ENCODE measurements at places on chromosomes 4 and X.

- DNase-seq, result no peak
Observed at GRCh38 chr4:3391422-3391821, 50.3 kb upstream of the HGFAC start.

- no peak for DNase-seq
Observed at GRCh38 chrX:136015016-136015415, 29.8 kb downstream of the SLC9A6 start.

DNA sequence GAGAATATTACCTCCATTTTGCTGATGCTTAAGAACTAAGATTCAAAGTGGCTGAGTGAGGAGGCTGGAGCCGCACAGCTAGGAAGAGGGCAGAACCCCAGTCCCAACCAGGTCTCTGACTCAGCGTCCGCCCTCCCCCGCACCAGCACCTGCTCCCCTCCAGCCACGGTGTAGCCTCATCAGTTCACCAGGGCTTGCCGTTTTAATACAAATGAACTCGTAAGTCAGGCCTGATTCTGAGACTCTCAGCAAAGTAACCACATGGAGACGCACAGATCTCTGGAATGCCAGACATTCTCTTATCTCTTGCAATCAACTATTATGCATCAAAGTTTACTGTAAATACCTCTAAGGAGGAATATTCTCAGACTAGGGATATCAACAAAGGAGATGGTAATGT lies 52.4 kb downstream of the ENPP6 start:
- no peak for DNase-seq

GRCh38 chr4:2290974-2291704 lies 29.2 kb upstream of the MXD4 start:
- no peak for DNase-seq

GRCh38 chr4:109315818-109316217 lies 13.4 kb upstream of the COL25A1 start:
- no peak for DNase-seq

DNA sequence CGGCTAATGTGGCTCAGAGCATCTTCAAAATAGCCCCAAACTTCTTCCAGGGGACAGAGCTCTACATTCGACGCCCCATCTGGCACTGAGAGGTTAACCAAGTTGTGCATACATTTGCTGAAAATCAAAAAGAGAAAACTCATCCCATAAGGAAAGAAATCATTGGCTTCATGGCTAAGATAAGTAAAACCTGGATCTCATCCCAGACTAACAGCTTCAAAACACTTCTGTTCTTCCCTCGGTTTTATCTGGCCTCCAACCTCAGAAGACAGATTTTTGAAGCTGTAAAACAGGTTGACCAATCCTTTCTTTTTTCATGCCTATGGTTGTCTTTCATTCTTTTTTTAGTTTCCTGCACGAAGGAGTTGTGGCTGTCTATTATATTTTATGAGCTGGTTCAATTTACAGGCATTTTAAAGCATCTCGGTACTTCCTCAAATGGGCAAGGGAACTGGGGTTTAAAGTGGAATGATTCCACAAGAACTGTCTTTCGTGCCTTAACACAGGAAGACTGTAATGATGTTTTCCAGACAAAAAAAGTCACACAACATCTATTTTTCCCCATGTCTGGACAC lies 107.6 kb downstream of the DLG3 start:
- DNase-seq, result no peak

- DNase-seq, result no peak
Observed at GRCh38 chrX:119482041-119482440, 13.8 kb downstream of the SLC25A5 start.

DNA sequence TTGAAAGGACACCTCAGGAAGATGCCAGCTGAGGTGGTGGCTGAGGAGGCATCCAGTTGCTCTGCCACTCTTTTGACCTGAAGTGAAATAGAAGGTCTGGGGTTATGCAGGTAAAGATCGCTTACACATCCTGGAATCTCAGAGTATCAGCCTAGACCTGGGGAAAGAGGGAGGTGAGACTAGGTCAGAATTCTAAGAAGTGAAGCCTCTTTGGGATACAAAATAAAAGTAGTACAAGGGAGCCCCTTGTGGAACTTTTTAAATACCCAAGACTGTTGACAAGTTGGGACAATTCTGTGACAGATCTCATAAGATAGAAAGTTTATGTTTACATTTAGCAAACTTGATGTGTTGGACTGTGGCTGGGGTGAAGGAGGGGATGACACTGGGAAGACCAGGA lies 263.1 kb downstream of the SPRY1 start:
- DNase-seq, result no peak

- no peak for DNase-seq
Observed at GRCh38 chrX:150730719-150731118, 37.5 kb downstream of the MTMR1 start.

DNA sequence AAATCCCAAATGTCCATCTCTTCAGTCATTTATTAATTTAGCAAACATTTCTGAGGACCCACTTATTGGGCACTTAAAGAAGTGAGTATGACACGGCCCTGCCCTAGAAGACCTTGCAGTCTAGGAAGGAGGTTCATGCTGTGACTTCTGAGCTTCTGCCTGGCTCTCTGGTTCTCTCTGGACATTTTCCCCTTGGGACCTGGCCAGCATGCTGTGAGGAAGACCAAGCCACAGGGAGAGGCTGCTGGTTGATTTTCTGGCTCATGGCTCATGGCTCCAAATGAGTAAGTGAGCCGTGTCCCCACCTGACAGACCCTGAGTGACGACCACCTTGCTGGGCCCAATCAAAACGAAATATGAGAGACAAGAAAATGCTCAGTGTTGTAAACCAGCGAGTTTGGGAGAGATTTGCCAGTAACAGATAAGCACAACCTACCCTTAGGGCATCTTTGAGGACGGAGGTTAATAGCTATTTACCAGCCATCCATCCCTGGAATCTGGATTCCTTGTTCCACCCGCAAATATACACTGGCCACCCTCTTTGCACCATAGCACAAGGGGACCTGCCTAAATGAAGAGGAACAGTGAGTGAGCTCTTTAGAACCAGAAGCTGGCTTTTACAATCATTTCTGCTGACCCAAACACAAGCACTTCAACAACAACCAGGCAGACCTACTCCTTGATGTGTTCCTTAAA lies 876 bp downstream of the MPP1 start:
- DNase-seq, result no peak

DNA sequence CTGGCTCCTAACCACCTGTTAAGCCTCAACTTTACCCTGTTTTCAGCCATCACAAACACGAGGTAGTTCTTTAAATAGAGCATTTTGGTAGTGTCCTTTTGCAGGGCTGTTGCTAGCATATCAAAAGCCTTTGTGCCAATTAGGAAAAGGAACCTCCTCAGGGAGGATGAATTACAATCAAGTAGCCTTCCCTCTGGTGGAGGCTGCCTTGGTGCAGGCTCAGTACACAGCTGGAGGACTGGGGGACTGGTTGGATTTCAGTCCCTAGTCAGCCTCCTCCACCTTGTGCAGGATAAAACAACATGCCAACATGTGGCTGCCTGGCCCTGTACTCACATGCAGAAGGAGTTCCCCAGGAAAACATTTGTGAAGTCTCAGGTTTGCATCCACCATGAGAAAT lies 53.1 kb downstream of the RASGEF1B start:
- DNase-seq, result no peak

- DNase-seq, result no peak
Observed at GRCh38 chr4:102959496-102959895, 60.0 kb downstream of the SLC9B1 start.

- no peak for DNase-seq
Observed at GRCh38 chr4:80420638-80421037, 85.1 kb downstream of the CFAP299 start.

DNA sequence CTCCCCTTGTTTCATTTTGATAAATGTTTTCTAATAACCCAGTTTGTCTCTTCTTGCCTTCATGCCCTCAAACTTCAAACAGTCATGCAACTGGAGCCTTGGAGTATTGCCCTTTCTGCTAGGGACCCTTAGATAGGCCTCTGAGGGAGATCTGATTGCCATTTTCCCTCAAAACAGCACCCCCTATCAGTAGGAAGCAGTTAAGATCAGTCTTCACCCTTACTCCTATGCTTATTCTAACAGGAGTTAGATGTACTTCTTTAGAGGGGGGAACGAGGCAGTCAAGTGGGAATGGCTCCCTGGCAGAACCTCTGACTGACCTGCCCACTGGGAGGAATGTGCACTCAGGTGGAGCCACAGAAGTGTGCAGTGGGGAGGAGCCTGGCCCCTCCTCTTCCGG lies 74.1 kb downstream of the FAM47A start:
- no peak for DNase-seq

GRCh38 chr4:120724656-120725055 lies 197.9 kb downstream of the PRDM5 start:
- no peak for DNase-seq

DNA sequence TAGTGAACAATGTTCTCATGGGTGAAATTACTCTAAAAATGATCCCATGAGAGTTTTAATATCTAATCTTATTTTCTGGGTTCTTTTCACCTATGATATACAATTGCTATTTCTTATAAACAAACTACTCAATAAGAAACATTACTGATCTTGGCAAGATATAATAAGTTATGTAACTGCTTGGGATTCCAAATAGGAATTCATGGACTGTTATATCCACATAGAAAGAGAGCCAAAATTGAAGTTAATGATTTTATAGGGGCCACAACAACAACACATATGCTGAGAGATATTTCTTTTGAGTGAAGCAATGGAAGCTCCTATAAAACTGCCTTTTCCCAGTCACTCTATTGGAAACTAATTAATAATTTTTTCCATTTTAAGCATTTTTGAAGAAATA lies 90.4 kb upstream of the TLL1 start:
- no peak for DNase-seq

DNA sequence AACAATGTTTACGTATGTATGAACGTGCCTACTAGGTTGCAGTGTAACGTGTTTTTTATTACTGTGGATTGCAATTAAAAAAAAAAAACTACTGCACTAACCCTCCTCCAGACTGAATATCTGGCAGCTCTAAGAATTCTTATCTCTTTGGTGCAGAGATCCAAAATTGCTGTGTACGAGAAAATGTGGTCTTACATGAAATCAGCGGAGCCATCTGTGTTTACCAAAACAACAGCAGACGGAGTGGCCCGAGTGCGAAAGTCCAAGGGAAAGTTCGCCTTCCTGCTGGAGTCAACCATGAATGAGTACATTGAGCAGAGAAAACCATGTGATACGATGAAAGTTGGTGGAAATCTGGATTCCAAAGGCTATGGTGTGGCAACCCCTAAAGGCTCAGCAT lies 268.1 kb downstream of the THOC2 start:
- DNase-seq, result no peak

DNA sequence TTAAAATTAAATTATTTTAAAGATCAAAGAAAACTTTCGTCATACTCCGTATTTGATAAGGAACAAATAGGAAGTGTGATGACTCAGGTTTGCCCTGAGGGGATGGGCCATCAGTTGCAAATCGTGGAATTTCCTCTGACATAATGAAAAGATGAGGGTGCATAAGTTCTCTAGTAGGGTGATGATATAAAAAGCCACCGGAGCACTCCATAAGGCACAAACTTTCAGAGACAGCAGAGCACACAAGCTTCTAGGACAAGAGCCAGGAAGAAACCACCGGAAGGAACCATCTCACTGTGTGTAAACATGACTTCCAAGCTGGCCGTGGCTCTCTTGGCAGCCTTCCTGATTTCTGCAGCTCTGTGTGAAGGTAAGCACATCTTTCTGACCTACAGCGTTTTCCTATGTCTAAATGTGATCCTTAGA lies at the start of gene CXCL8:
Gene CXCL8, plus strand, starts transcription at position 217 of the 426 bp plus-strand sequence. Its CDS starts 90 bp downstream, at position 307.
- DNase-seq, result no peak

DNA sequence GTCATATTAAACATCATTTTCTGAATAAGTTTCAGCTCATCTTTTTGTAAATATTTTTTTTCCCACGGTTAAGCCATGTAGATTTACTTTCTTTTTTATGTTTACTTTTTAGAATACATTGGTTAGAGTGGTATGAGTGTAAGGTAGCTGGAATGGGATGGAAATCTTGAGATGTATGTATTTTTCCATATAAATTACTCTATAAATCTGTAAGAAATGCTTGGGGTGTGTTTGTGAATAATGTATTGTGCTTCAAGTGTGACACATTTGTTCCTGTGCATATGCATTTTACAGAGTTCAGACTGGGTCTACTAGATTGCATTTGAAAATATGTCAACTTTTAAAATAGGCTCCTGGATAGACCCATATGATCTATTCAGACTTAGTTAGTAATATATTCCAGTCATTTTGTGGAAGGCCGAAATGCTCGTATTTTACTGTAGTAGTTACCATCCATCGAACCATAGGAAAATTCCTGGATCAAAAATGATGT lies 756.8 kb downstream of the RAPGEF2 start:
- DNase-seq, result no peak

DNA sequence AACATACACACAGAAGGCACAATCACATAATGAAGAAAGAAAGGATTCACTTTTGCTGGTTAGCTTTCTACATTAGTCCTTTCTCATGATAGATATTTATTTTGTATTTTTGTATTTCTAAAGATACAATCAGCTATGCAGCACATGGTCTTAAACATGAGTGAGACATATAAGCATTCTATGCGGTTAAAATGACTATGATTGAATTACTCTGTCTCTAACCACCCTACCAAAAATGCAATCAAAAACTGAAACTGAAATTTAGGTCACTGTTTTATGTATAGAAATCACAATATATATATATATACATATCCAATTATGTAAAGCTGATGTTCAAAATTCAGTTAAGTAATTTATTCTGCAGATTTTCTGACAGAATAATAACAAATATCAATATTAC lies 21.9 kb downstream of the CXXC4 start:
- DNase-seq, result no peak

DNA sequence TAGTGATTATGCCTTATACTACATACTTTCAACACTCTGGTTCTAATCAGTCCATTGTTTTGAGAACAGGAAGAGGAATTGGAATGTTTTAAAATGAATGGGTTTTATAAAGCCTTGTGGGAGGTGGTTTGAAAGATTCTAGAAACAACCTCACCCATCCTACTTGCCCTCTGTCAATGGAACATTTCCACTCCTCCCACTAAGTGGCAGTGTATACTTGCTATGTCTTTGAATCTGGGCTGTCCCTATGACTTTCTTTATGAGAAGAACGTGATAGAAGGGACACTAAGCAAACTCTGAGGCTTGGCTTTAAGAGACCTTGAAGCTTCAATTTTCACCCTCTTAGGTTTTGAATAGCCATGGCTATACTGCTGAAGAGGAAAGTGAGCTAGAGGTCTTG lies 611.2 kb downstream of the PPP4R3C start:
- DNase-seq, result no peak

DNA sequence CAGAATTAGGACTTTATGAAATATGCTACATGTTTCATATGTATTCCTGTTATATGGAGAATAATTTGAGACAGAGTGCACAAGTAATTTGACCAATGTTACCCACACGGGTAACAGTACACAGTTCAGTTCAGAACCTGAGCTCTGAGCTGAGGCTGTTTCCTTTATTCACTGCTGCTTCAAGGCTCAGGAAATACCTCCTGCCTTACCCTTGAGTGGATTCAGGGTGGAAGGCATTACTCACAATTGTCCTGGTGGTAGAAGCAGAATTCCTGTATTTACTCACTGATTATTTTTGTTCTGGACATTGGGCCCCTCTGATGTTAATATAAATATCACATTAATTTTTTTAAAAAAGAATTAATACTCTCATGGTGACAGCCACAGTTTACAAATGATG lies 73.5 kb upstream of the CAMK2D start:
- no peak for DNase-seq
